GM10248 (cell line): ENCODE measurements at places on chromosomes 3 and 15.

- DNase-seq = no peak
Measured at GRCh38 chr3:174016186-174016585, 618.6 kb downstream of the NLGN1 start.

DNA sequence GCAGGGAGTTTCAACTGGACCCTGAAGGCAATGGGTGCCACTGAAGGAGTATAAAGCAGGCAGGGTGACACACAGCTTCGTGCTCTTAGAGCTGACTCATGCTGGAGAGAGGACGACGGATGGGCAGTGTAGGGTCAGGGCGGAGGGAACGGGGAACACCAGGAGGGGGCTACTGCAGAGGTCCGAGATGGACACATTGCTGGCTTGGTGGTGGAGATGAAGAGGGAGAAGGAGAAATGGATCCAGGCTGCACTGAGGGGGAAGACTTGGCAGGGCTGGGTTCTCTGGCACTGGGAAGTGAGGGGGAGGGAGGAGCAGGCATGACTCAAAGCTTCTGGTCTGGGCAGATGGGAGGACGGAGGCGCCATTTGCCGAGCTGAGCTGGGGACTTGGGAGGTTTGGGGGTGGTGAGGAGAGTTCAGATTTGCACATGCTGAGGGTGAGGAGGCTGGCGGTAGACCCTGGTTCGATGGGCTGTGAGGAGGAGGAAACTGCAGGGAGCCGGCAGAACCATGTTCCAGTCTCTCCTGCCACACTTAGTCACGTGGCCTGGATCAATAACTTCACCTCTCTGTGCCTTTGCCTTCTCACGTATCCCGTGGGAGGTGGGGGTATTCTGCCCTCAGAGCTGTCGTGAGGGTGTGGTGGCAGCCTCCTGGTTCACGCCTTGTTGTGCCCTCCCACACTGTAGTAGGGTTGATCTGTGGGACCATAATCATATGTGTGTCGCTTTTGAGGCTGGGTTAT lies 4.6 kb upstream of the KCTD6 start:
- no peak for DNase-seq

DNA sequence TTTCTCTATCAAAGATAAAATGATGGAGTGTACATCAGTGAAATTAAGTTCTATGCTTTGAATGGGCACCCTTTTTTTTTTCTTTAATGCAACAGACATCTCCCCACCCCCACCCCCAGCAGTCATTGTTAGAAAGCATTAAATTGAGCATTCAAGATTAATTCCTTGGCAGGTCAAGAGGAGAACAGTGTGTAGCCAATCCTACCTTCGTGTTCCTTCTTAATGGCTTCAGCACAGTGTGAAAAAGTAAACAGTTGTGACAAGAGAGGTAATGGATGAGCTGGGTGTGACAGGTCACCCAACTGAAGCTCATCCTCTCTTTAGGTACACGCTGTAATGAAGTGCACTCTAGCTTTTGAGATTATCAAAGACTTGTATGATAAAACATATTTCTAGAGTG lies 198.5 kb upstream of the RARB start:
- no peak for DNase-seq

GRCh38 chr15:31382713-31383045 lies 56.0 kb downstream of the KLF13 start:
- no peak for DNase-seq

GRCh38 chr3:52194485-52195290 lies 3.3 kb upstream of the ALAS1 start:
- DNase-seq = no peak

DNA sequence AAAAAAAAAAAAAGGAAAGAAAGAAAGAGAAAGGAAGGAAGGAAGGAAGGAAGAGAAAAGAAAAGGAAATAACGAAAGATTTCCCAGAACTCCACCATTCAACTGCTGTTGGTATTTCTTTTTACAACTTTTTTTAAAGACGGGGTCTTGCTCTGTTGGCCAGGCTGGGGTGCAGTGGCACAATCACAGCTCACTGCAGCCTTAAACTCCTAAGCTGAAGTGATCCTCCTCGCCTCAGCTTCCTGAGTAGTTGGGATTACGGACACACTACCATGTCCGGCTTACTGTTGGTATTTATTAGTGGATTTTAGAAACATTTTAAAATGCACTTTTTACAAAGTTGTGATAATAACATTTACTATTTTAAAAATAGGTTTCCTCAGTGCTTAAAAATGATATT lies 15.0 kb upstream of the USP3 start:
- no peak for DNase-seq

- DNase-seq = no peak
Measured at GRCh38 chr15:35062738-35063099, 22.4 kb downstream of the NANOGP8 start.

- peak; percentile 45 for DNase-seq
Measured at GRCh38 chr3:53030619-53031449, 15.0 kb downstream of the SFMBT1 start.

- no peak for DNase-seq
Measured at GRCh38 chr3:141538568-141539240, 51.9 kb downstream of the RASA2 start.

GRCh38 chr3:178671791-178672190 lies 135.6 kb downstream of the KCNMB2 start:
- no peak for DNase-seq

- DNase-seq = no peak
Measured at GRCh38 chr3:60743631-60744164, 507.6 kb downstream of the FHIT start.

GRCh38 chr3:195119461-195120266 lies 151.3 kb downstream of the XXYLT1 start:
- DNase-seq = no peak

DNA sequence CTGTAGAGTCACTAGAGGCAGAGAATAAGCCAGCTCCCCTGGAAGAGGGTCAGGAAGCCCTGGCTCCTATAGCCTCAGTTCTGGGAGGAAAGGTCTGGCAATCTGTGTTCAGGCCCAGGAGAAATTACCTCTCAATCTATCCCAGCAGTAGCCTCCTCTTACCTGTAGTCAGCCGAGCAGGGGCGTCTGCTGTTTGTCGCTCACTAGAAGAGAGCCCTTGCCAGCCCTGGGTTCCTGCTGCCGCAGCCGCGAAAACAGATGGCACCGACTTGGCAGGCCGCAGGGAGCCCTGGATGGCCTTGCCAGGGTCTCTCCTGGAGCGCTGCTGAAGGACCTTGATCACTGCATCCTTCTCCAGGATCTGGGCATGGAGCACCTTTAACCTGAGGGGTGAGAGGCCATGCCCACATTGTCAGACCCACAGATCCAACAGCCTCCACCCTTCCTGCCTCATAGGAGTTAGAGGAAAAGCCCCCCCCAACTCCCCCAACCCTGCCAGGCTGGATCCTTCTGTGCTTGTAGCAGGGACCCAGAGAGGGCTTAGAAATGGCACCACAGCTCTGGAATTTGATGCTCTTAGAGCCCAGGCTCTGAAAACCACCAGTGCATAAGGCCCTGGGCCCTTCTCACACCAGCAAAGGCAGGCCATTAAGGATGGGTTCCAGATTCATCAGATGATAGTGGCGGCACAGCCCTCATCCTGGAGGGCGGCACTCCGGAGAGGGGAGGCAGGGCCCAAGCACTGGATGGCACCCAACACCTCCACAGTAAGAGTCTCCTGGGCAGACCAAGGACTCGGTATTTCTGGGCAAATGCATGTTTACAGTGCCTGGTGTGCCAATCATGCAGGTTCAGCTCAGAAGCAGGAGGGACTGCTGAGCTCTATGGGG lies 14.9 kb downstream of the AMOTL2 start:
- DNase-seq = no peak

DNA sequence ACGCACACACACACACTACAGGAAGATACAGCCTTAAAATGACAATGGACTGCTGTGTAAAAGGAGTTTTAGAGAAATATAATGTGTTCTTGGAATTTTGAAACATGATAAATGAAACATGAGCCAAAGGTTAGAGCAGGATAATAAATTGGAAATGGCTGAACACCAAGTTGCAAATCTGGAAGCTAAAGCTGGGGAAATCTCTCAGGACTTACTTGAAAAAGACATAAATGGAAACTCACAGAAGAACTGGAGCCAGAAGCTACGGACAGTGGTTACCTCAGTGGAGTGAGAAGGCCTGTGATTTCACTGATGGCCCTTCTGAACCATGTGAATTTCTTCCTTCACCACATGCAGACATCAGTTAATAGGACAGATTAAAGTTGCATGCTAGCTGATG lies 37.3 kb upstream of the ATP10A start:
- DNase-seq = no peak
